Central memory CD4-positive, alpha-beta T cell (primary cell): ENCODE measurements at places on chromosomes 7 and 10.

GRCh38 chr7:2412587-2413201 is 9.3 kb downstream of the CHST12 start:
- DNase-seq, result no peak

DNA sequence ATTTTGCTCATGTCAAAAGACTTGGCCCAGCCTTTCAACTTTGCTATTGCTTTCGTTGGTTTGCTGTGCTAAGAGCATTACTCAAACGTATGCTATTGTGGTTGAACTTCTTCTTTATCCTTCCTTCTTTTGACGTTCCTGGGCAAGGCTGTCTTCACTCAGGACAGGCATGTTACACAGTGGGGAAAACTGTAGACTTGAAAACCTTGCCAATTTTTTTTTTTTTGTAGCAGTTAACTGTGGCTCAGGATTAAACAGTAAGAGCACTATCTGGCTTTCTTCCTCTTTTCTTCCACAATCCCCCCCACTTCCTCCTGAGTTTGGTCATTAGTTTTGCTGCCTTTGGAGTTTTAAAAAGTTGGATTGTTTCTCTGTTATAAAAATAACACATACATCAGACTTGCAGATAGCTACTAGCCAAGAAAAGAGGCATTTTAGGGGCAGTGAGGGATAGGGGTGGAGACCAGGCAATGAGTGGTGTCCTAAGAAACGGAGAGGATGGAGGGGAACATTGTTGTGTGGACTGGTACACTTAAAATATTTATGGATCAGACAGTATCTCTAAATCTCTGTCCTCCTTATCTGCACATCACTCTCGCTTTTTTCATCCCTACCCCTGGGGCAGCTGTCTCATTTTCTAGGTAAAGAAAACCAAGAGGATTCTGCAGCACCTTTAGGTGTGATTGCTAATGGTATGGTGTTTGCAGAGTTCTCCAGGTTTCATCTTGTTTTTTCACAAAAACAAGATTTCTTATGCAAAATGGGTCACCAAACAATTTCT is 181.7 kb downstream of the LRMDA start:
- DNase-seq, result no peak

DNA sequence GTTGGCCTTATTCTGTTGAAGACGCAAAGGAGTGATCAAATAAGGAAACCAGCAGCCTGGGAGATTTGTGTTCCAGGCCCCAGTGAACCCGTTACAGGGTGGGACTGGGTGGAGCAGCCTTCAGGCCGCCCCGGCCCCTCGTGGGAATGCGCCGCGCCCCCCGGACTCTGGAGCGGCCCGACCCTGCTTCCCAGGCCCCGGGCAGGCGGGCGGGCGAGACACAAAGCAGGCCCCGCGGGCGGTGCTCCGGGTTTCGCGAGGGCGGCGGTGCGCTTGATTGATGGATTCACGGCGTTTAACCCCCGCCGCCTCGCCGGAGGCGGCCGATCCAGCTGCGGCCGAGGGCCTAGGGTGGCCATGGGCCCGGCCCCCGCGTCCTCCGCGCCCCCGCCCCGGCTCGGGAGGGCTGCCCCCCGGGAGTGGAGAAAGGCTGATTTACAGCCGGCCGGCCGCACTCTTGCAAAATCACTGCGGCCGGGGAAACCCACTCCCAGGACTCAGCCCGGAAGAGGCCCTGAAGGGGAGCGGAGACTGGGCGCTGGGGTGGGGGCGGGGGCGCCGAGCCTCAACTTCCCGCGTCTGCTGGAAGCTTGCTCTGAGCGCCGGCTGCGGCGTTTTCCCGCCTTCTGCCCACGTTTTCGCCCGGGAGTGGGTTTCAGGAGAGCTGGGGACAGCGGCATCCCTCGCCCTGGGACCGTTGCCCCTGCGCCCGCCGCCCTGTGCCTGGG is 299.6 kb upstream of the NFE2L3 start:
- DNase-seq, result no peak

DNA sequence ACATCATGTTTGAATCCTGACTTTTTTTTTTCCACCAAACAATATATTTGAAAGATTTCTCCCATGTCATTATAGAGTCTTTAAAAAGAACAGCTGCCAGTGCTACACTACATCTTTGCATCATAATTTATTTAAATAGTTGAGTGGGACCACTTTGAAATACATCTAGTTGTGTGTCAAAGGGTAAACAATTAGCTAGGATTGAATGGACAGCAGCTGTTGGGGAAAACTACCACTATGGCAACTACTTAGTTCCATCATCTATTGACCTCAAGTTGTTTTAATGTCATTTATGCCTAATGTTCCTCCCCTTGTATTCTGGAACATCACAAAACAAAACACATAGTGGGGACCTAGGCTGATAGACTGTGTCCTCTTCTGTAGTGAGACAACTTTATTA is 985.1 kb downstream of the SORCS1 start:
- no peak for DNase-seq
